ENCODE measurements at places on chromosomes 16 and 17.

DNA sequence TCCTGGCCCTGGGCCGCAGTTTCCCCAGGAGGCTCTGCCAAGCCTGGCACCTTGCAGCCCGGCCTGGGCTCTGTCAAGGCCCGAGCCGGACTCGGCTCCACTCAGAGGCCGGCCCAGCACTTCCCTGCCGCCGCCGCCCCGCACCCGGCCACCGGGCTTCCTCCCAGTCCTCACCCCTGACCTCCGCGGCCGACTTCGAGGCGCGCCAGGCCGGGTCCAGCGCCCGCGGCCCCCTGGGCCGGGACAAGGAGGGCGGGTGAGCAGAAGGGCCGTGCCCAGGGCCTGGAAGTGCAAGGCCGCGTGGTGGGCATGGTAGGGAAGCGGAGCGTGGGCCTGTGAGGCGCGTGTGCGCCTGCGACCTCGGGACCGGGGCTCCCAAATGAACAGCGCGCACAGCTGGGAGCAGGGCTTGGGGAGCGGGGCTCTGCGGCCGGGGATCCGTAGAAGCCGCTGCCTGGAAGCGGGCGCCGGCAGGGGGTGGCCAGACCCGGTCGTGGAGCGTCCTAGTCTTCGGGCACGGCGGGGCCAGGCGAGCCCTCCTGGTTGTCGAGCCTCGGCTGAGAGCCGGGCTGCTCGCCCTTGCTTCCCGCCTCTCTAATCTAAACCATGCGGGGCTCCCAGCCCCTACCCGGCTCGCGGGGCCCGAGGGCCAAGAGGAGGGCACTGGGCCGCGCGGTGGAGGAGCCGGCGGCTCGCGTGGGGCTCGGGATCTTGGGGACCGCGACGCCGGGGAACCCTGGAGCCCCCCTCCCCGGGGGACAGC, 503 bp upstream of the TBX4 start:
- DNase-seq: no peak

DNA sequence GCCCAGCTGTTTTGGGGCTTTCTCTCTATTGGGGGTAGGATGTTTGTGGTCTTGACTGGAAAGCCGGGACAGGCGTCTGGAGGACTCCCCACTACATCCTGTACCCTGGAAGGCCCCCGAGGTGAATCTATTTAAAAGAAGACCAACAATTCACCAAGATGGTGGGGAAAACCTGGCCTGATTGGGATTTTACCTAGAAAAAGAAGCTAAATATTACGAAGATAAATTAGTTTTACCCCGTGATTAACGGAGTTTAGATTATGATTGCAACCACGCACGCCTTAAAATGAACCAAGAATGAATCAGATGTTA, 779 bp upstream of the CCDC102A start:
- DNase-seq: no peak

- no peak for DNase-seq
These were observed 1.5 kb upstream of the PPP1R1B start for GRCh38 chr17:39625198-39625785.

DNA sequence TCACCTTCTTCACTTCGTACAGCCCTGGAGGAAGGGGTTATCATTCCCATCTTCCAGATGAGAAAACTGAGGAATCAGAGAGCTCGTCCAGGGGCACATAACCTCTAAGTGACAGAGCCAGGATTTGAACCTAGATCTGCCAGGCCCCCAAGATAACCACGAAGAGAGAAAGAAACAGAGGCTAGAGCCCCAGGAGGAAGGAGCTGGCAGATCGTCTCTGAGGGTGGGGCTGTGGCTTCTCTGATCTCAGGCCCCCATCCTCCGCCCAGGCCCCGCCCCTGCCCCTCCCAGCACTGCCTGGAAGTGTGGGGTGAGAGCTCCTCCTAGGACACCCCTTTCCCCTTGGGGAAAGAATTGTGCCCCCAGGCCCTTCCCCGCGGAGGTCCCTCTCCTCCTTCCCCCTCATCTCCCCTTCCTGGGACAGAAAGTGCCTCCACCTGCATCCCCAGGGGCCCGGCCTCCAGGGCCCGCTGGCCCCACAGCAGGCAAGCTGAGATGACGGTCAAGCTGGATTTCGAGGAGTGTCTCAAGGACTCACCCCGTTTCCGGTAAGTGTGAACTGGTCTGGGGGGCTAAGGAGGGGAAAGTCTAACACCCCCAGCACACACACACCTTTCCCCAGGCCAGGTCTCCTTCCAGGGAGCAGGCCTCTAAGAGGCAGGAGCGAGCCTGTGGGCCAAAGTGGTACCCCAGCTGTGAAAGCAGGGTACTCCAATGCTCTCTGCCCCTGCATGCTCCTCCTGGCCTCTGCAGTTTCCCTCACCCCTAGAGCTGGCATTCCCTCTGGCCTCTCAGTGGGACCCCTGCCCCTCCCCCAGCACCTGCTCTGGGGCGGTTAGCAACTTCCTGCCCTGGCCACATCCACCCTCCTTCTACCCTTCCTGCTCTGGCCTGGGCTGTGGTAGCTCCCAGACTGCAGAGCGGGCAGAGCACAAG, at the start of gene ACAP1:
Gene ACAP1 (plus strand): TSS at position 290 of the 936 bp plus-strand sequence. CDS start 206 bp downstream, at position 496.
- DNase-seq: no peak

- DNase-seq: peak; percentile 19
These were observed 7.6 kb downstream of the MYO1C start for GRCh38 chr17:1484676-1485422.

- no peak for DNase-seq
These were observed 57.2 kb downstream of the C16orf82 start for GRCh38 chr16:27123795-27124409.

DNA sequence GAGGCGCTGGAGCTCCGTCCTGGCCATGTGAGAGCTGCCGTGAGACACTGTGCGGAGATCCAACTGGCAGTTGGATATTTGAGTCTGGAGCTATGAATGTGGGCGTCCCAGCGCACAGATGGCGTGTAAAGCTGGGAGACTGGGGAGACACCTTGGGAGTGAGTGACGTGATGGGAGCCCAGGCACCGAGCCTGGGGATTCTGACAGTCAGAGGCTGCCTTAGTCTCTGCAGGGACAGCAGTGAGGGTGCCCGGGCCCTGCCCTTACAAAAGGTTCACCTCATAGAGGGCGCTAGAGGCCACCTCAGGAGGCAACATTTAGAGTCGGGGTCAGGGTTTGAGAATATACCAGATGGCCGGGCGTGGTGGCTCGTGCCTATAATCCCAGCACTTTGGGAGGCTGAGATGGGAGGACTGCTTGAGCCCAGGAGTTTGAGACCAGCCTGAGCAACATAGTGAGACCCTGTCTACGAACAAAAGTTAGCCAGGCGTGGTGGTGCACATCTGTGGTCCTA, 194.1 kb upstream of the GSE1 start:
- no peak for DNase-seq

GRCh38 chr16:12688951-12689850, 114.5 kb downstream of the CPPED1 start:
- no peak for DNase-seq

DNA sequence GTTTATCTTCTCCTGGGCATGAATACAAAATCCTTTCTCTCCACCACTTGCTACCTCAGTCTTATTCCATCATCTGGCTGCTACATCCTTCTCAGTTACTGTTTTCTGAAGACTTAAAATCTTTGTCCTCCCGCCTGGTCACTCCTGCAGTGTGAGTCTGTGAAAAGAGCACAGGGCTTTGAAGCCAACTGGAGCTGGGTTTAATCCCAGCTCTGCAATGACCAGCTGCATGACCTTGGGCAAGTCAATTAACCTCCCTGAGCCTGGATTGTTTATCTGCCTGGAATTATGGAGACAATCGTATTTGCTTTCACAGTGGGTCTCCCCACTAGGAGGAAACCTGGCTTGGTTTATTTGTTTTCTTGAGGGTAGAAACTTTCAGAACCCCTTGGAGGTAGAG, 183.2 kb downstream of the GSG1L start:
- no peak for DNase-seq

DNA sequence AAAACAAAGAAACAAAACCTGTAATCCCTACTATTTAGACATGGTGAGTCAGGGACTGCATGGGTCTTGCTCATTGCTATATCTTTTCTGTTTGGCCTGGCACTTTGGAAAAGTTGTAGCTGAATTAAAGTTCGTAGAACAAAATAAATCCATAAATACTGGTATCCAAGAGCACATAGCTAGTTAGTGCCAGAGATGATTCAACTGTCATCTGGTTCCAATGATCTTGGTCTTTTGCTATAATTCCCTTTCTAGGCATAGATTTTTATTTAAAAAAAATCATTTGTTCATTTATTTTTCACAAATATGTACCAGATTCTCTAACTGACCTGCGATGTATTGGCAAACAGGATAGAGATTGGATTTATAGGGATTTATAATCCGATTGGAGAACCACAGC, 1436.1 kb upstream of the GOT2 start:
- no peak for DNase-seq

DNA sequence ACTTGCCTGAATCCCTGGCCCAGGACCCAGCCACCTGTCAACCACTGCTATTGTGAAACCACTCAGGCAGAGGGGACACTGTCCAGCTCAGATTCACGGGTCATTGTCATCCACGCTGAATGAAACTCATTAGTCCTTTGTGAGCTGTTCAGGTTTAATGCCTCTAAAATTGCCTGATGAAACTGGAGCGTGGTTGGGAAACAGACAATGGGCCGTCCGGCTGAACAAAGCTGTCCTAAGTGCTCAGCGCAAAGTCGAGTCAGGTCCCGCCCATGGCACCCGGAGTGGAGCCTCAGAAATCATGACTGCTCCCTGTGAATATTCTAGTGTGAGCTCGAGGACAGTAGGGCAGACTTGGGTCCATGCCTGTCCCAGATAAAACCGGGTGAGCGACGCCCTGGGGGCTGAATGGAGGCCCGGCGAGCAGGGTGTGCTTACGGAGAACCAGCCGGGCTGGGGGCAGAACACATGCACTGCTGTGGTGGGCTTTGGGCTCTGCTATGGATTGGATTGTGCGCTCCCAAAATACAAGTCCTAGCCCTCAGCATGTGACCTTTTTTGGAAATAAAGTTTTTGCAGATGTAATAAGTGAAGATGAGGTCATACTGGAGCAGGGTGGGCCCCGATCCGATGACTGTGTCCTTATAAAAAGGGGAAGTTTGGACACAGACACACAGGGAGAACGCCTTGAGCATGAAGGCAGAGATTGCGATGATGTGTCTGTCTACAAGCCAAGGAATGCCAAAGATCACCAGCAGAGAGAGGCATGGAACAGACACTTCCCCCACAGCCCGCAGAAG, 12.9 kb upstream of the CMIP start:
- DNase-seq: no peak

DNA sequence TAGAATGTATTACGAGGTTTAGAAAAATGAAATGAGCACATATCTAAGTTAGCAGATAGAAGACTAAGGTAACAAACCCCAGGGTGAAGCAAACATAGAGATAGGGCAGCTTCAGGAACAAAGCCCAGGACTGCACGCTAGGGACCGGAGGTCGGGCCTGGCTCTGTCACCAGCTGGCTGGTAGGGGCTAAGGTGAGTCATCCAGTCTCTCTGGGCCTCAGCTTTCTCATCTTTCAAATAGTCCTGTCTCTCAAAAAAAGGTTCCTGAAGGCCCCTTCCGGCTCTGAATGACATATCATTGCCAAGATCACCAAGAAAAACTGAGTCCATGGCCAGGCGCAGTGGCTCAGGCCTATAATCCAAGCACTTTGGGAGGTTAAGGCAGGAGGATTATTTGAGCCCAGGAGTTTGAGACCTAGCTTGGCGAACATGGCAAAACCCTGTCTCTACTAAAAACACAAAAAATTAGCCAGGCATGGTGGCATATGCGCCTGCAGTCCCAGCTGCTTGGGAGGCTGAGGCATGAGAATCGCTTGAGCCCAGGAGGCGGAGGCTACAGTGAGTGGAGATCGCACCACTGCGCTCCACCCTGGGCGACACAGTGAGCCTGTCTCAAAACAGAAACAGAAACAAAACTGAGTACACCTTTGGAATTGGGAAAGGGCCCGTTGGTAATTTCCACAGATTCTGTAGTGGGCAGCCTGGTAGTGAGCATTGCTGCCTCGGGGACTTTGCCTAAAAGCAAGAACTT, 26.0 kb downstream of the PKD1L3 start:
- DNase-seq: no peak

DNA sequence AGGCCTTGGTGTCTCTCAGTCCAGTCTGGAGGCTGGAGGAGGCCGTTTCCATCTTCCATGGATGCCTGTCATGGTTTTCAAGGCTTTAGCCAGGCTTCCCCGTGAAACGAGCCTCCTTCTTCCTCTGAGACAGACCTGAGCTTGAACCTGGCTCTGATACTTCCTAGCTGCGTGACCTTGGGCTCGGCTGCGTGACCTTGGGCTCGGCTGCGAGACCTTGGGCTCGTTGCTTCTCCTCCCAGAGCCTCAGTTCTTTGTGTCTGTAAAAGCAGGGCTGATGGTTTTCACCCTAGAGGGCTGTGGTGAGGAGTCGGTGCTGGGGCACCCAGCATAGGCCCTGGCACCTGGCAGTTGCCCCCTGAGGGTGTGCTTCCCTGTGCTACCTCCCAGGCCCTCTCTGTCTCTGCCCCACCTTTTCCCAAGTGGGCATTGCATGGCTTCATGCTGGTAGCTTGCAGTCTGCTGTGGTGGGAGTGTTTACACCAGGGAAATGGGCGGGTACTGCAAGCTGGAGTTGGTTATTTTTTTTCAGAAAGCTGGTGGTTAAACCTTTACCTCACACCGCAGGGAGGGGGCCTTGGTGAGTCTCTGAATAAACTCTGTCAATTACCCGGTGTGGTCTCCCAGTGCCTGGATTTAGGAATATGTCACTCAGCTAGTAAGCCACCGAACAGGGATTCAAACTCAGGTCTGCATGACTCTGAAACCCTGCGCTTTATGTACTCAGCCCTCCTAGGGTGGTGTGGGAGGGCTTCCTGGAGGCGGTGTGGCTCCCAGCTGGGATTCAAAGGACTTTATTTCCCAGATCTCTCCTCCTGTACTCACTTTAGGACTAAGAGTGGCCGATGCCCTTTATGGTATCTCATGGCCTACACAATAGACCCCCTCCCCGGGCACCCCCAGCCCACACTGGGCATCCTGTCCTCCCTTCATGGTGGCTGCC, 129.0 kb upstream of the CIBAR2 start:
- no peak for DNase-seq

GRCh38 chr16:57619133-57619605, 9.3 kb upstream of the ADGRG1 start:
- no peak for DNase-seq

- no peak for DNase-seq
These were observed 48.6 kb downstream of the FOXL1 start for GRCh38 chr16:86626966-86627365.

- peak; percentile 41 for DNase-seq
These were observed 27.9 kb upstream of the DBNDD1 start for GRCh38 chr16:90046971-90047713.

GRCh38 chr17:33973491-33973890, 281.6 kb upstream of the CCL2 start:
- no peak for DNase-seq

GRCh38 chr16:64745258-64745930, 376.5 kb downstream of the CDH11 start:
- DNase-seq: no peak

GRCh38 chr17:4038076-4038475, 73.8 kb upstream of the ATP2A3 start:
- no peak for DNase-seq

Measured in NCI-H1417 (cell line).